ENCODE measurements at places on chromosomes 16 and 17. TPM values are rescaled to one million over a fixed set of nuclear protein-coding genes. Genes with fewer than 3 reads are reported as not detected.

GRCh38 chr17:28892024-28892423 lies 5.5 kb downstream of the FLOT2 start:
- DNase-seq: no peak

DNA sequence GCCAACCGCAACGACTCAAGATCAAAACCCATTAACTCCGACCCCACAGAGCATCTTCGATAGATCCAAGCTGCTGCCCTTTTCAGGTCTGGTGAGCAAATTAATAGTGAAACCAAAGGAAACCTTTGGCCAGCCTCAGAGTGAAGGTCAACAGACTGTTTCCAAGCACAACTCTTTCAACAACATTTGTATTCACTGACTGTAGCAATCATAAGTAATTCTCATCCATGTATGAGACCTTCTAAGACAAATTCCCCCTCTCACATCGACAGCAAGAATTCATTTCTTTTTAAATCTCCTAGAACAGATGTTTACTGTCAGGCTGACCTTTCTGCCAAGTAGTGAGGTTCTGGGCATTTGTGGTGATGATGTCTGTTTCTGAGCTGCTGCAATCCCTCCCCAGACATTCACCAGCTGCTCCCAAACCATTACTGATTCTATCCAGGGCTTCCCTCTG lies 64.2 kb downstream of the SLC39A11 start:
- DNase-seq: peak; percentile 42

The EPOP gene
- polyA plus RNA-seq: 1.7 TPM

The RBL2 gene
- polyA plus RNA-seq: 105 TPM

The SLC13A2 gene
- polyA plus RNA-seq: 0.57 TPM

DNA sequence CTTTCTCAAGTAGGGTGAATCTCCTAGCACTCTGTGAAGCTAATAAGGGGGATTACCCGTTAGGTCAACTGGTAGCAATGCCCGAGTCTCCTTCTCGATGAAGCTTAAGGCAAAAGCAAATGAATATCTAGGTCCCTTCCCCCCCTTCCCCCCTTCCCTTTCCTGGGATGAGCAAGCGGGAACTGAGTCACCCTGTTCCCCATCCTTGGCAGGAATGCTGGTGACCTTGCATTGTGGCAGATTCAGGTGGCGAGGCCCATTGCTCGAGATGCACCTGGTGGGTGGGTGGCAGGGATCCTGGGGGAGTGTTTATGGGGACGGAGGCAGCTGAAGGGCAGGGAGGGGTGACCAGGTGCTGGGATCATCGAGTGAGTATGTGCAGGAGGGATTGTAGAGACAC lies 7.1 kb downstream of the NXPH3 start:
- no peak for DNase-seq

DNA sequence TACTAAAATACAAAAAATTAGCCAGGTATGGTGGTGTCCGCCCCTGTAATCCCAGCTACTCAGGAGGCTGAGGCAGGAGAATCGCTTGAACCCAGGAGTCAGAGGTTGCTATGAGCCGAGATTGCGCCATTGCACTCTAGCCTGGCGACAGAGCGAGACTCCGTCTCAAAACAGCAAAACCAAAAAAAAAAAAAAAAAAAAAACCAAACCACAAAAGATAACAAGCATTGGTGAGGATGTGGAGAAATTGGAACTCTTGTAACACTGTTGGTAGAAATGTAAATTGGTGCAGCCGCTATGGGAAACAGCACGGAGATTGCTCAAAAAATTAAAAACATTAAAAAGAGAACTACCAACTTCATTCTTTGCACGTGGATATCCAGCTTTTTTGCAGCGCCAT lies 119.4 kb downstream of the OR1D5 start:
- no peak for DNase-seq

The USP43 gene
- 4.2 TPM for polyA plus RNA-seq

DNA sequence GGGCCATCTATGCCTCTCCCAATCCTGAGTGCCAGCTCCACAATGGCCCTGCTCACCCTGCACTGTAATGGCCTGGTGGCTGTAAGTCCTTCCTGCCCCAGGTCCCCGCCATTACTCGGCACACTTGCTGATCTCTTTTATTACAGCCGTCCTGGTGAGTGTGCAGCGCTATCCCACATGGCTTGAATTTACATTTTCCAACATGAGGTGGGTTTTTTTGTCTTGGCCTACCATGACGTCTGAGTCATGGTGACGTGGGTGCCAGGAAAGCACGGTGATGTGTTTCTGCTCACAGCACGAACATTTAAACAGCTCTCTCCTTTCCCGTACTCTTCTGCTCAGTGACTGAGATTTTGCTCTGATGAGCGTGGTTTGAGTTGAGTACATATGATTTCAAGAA lies 55.2 kb upstream of the FOXF1 start:
- no peak for DNase-seq

- no peak for DNase-seq
Observed at GRCh38 chr16:75927810-75928209, 201.5 kb upstream of the CPHXL start.

DNA sequence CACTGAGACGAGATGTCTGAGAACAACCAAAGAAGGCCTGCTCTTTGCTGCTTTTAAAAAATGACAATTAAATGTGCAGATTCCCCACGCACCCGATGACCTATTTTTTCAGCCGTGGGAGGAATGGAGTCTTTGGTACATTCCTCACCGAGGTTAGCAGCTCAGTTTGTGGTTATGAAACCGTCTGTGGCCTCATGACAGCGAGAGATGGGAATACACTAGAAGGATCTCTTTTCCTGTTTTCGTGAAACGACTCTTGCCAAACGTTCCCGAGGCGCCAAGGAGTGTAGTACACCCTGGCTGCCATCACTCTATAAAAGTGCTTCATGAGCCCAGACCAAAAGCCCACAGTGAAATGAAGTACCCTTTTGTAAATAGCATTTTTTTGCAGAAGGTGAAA lies 87.8 kb downstream of the CRISPLD2 start:
- no peak for DNase-seq

GRCh38 chr16:80294172-80294571 lies 246.6 kb upstream of the DYNLRB2 start:
- DNase-seq: no peak

The OTOP3 gene
- polyA plus RNA-seq: not detected

GRCh38 chr17:82097184-82097918 lies 685 bp downstream of the FASN start:
- no peak for DNase-seq

DNA sequence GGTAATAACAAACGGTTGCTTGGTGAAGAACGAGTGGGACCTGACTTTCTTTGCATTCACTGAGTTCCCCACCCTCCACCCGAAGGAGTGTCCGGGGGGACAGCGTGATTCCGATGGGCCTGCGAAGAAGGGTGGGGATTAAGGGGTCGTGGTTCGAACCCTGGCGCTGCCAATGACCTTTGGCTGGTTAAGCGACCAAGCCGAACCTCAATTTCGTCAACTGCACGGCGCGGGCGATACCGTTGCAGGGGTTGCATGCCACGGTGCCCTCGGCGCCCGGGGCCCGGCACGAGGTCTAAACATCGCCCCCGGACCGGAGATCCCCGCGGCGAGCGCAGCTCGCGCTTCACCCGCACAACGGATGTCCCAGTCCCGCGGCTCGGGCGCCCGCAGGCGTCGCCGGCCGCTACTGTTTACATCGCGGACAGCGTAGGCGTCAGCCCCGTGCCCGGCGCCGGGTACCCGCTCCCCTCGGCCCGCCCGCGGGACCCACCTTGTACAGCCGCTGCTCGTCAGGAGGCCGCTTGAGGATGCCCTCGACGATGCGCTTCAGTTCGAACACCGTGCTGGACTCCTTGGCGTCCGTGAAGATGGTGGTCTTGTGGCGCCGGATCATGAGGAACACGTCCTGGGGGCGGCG lies 460 bp downstream of the ELOB start:
- no peak for DNase-seq

- no peak for DNase-seq
Observed at GRCh38 chr16:29154676-29155121, 169.8 kb downstream of the LAT start.

The STXBP4 gene
- polyA plus RNA-seq: 15.4 TPM

- DNase-seq: no peak
Observed at GRCh38 chr17:77003699-77004098, 135.5 kb downstream of the MGAT5B start.

The CFAP52 gene
- 5.3 TPM for polyA plus RNA-seq

The KRT222 gene
- polyA plus RNA-seq: 0.38 TPM

The CDK3 gene
- polyA plus RNA-seq: 21.7 TPM

The SOST gene
- not detected for polyA plus RNA-seq

All from left lung (tissue), 14 donors.